Fibroblast of skin of back (primary cell): ENCODE measurements at places on chromosomes 2 and 18.

GRCh38 chr18:657311-658000 lies at the start of gene TYMS:
TSS of gene TYMS (plus strand) at chr18:657653. CDS start at chr18:657743, 90 bp downstream.
- DNase-seq, result peak; percentile 57

DNA sequence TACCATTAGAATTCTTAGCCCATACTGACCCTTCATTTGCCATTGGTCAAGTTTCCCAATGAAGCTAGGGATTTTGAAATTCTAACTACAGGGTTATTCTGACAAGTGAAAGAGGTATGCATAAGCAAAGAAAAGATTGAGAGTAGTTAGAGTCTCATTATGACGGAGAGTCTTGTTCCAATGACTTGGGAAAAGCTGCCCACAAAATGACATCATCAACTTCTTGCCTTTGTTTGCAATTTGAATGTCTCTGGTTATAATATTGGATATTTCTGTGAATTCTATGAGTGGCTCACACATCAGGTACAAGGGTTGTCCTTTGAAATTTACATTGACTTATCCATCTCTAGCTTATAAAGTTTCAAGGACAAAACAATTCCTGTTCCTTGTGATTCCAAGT lies 772.2 kb downstream of the TRIB2 start:
- no peak for DNase-seq

DNA sequence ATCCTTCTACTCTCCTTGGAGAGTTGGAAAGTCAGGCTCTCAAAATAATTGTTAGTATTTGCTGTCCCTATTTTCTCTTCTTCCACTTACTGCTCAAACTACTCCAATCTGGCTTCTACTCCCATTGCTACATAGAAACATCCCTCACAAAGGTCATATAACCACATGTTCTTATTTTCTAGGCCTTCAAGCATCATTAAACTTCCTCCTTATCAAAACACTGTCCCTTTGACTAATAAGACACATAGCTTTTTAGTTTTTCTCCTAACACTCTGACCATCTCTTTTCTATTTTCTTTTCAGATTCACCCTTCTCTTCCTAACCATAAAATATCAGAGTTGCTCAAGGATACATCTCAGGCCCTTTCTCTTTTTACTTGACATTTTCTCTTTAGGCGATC lies 148.3 kb downstream of the MBD2 start:
- DNase-seq, result no peak

DNA sequence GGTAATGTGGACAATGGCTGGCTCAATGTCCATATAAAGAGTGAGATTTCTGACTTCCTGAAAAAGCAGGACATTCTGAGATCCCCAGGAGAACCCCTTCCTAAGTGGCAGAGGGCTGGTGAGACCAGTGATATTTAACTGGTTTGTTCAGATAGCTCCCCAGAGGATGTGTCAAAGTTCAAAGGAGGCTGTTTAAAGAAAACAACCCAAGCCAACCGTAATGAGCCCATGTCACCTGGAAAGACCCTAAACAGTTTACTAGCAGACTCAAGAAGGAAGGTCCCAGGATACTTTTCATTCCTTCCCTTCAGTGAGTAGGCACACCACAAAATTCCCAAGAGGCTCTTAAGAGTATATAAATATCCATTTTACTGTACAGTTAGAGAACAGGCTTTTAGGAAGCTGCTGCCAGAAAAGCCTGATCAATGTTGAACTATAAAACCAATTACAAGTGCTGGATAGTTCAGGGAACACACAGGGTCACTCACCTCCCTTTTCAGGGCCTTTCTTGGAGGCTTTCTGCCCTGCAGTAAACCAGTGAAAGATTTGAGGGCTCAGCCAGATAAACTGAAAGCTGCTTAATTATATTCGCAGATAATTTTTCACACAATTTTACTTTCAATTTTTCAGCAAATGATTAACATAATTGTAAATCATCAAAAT lies 293.5 kb downstream of the ASXL3 start:
- DNase-seq, result peak; percentile 38

GRCh38 chr18:57984490-57985115 lies 59.4 kb upstream of the NEDD4L start:
- DNase-seq, result no peak

GRCh38 chr18:43751203-43751602 lies 473.9 kb upstream of the SYT4 start:
- DNase-seq, result peak; percentile 92

- DNase-seq, result no peak
These were observed 11.3 kb downstream of the RAD51AP2 start for GRCh38 chr2:17506736-17507616.

- DNase-seq, result peak; percentile 86
These were observed 6.8 kb downstream of the ZFP36L2 start for GRCh38 chr2:43219383-43220228.

- DNase-seq, result no peak
These were observed 1.7 kb downstream of the SLC1A4 start for GRCh38 chr2:64990876-64991275.
